ENCODE measurements at places on chromosomes 12 and 14.

- DNase-seq, result peak; percentile 90
Measured at GRCh38 chr12:104108755-104109445, 29.1 kb downstream of the NFYB start.

GRCh38 chr12:124904306-124905098, 9.9 kb downstream of the UBC start:
- DNase-seq, result peak; percentile 93

- DNase-seq, result no peak
Measured at GRCh38 chr12:131698286-131698685, 12.6 kb upstream of the SFSWAP start.

DNA sequence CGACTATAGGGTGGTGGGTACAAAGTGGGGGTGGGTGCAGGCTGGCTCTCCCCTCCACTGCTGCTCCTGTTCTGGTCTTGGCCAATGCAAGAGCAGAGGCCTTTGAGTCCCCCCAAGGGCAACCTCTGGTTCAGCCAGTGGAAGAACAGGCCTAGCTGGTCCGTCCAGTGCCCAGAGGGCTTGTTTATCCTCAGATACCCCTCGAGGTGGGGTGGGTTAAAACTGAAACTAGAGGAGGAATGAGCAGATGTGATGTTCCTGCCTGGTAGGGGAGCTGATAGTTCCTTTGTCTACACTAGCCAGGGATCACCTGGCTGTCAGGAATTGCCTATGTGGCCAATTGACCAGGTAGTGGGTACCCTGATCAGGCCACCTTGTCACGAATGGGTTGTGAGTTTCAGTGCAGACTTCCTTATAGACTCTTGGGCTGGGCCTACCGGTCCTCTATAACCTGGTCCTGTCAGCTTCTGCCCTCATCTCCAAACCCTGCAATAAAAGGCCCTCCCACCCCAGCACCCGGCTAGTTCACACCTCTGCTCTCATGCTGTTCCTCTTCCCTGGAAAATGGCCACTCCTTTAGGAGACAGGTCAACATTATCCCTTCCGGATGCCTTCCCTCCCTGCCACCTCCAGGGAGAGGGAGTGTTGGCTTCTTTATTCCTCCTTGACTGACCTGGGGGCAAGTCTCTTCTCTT, 10.7 kb upstream of the HSP90AA1 start:
- peak; percentile 59 for DNase-seq

DNA sequence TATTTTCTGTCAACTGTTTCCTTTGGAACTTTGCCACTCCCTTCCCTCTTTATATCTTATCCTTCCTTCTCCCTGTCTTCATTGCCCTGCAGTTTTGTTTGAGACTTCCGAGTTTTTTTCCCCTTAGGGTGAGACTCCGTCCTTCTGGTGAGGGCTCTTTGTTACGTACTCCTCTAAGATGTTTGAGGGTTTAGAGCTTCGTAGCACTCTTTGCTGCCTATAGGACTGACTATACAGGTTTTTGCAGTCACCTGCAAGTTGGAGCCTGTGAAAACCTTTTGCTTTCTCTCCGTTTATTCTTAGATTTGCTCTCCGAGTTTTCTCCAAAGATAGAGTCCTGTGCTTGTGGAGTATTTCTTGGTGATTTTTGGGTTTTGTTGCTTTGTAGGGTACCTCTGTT, 41.7 kb upstream of the MYRFL start:
- DNase-seq, result no peak

- DNase-seq, result no peak
Measured at GRCh38 chr14:76191297-76191696, 39.6 kb downstream of the GPATCH2L start.

GRCh38 chr14:81341781-81342180, 58.3 kb downstream of the STON2 start:
- DNase-seq, result no peak

DNA sequence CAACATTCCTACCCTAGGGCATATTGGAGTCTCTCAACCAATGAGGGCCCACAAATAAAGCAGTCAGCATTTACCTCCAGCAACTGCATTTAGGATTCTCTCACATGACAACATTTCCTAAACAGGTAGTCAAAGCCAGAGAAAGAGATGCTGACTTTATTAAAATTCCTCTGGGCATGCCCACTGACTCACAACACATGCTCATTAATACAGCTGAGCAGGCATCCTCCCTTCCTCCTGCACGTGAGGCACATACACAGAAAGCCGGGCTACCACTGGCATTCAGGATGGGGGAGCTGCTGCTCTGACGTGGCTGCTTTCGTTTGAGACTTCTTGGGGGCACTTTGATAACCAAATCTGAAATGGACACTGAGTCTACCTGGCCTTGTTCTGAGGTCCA, 174.1 kb downstream of the NRXN3 start:
- no peak for DNase-seq
